Ecto neural progenitor cell (in vitro differentiated cells): ENCODE measurements at places on chromosomes 13 and 19.

- no peak for DNase-seq
These were observed 26.4 kb downstream of the DNM2 start for GRCh38 chr19:10744253-10744798.

DNA sequence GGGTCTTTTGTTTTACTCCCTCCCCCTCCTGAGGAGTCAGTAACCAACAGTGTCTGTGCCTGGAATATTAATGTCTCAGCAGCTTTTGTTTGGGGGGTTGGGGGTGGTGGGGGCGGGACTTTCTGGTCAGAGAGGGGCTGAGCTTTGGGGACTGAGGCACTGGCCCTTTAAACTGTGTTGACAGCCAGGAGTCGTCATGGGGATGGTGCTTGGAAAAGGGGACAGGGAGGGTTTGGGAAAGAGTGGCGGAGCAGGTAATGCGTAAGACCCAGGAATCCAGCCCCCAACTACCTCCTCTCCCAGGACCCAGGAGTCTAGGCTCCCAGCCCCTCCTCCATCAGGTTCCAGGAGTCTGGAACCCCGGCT is 5.2 kb downstream of the CADM4 start:
- DNase-seq = no peak

- DNase-seq = no peak
These were observed 4.3 kb downstream of the FOSB start for GRCh38 chr19:45471931-45472562.

DNA sequence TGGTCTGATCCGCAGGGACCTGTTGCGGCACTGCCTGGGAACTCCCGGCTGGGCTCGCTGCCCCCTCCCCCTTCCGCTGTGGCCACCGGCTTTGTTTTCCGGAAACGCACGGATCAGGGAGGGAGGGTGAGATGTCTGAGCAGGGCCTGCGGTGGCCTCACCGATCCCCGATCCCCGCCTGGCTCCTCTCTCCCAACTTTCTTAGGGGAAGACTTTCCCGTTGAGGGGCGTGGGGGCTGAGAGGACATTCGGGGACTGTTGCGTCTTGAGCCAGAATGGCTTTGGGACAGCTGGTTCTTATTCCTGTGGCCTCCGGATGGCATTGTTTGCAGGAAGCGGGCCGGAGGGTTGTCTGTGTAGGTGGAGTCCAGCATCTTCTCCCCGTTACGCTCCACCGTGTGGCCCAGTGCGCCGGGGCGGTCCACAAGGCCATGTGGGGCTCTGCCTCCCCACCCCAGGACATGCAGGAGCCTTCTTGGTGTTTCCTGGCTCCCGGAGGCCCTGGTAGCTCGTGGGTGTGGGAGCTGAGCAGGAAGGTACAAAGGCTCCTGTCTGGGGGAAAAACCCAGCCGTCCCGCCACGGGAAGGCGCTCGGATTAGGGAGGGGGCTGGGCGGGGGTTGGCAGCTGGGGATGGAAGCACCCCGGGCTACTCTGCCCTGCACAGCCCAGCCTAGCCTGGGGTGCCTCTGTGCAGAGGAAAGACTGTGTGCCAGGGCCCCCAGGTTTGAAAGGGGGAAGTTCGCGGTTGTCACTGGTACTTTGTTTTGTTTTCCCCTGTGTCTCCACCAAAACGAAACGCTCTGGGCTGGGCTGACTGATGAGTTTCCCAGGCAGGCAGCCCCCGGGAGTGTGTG is 1.3 kb downstream of the CSNK1G2 start:
- DNase-seq = peak; percentile 91

DNA sequence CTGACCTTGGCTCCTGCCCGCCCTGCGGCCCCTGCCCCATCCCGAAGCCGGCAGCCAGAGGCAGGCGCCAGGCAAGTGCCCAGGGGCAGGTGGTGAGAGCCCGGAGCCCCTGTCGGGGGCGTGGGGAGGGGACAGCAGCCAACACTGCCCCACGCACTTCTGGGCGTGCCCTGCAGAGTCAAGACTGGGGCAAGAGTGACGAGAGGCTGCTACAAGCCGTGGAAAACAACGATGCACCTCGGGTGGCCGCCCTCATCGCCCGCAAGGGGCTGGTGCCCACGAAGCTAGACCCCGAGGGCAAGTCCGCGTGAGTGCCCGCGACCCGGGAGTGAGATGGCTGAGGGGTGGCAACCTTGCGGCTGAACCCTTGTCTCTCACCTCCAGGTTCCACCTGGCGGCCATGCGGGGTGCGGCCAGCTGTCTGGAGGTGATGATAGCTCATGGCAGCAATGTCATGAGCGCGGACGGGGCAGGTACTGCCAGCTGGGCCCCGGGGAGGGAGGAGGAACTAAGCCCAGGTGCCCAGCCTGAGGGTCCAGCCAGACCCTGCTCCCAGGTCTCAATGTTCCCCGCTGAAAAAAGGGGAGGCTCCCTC is 17.3 kb downstream of the ANKRD24 start:
- DNase-seq = no peak

- DNase-seq = peak; percentile 56
These were observed 1.2 kb downstream of the CHST8 start for GRCh38 chr19:33622809-33623511.

GRCh38 chr13:60679928-60680694 is 283.1 kb downstream of the TDRD3 start:
- DNase-seq = no peak
